Stimulated activated CD8-positive, alpha-beta memory T cell treated with anti-CD3 and anti-CD28 coated beads, Interleukin-4, amount 100 ng/mL, for 4 hours (primary cell): ENCODE measurements at places on chromosomes 11 and 22.

DNA sequence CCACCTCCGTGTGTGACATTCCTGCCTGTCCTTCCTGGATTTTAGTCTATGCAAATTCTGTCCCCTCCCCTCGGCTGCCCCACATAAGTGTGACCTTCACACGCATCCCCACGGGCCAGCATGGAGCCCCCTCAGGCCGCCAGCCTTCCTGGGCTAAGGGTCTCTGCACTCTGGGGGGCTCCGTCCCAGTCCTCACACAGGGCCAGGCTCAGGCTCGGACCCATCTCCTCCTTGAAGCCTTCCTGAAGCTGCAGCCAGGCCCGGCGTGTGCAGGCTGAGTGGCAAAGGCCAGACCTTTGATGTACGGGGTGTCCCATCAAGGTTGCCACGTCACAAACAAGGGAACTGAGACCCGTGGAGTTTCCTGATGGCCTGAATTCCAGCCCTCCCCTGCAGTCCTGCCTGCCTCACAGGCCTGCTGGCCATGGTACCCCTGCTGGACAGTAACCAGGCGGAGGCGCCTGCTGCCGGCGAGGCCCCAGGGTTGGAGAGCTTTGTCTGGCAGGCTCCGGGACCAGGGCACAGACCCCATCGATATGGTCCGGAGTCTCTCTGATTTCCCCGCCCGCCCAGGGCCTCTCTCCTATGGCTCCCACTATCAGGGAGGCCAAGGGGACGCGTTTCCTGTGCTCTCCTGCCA lies 791.7 kb downstream of the BRD1 start:
- DNase-seq = no peak

GRCh38 chr22:25113316-25113721 lies 86.3 kb upstream of the CRYBB3 start:
- DNase-seq = no peak

- DNase-seq = no peak
These were observed 6.5 kb upstream of the GALR3 start for GRCh38 chr22:37816543-37817180.

DNA sequence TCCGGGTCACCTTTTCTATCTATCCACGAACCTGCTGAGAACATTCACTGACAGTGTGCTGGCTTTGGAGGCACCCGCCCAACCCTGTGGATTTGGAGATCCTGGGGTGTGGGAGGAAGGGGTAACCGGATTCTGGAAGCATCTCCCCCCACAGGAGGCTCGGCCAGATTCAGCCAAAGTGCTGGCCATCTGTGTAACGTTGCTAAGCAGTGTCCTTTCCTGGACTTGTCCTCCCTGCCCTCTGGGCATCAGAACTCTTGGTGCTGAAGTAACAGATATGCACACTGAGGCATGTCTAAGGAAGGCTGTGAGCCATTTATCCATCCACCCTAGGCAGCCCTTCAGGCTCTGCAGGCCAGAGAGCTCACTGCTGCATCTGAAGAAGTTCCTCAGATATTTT lies 85.7 kb downstream of the SNX19 start:
- DNase-seq = no peak

DNA sequence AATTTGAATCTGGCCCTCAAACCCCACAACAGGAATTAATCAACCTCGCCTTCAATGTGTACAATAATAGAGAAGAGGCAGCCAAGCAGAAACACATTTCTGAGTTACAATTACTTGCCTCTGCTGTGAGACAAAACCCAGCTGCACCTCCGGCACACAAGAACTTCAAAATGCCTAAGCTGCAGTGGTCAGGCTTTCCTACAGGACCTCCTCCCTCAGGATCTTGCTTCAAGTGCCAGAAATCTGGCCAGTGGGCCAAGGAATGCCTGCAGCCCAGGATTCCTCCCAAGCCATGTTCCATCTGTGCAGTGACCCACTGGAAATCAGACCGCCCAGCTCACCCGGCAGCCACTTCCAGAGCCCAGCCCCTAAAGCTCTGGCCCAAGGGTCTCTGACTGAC lies 3.4 kb upstream of the NDUFC2 start:
- DNase-seq = no peak

DNA sequence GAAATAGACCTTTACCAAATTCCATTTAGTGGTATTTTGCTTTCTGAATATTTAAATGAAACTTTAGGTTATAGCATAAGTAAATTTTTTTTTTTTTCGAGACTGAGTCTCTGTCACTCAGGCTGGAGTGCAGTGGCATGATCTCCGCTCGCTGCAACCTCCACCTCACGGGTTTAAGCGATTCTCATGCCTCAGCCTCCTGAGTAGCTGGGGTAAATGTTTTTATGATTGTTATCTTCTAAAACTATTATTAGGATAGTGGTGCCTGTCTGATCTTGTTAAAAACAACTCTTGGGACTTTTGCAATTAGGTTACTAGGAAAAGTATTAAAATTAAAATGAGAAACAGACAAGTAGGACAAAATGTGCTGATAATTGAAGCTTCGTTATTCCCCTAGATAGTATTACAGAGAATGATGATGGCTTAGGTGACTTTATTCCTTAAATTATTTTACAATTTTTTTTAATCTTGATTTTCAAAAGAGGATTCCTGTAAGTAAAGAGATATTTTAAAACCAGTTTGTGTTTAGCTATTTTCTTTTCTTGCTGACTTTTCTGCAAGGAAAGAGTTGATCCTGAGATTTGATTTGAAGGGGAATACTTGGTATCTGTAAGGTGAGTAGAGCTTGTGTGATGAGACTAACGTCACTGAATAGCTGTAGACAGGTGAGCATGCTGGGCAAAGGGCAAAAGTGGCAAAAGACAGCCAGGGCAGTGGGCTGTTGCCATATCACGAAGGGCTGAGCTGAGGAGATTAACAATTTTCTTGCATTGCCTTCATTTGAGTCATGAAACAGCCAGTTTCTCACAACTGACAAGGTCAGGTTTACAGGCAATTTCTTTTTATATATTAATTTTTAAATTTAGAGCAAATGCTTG lies 20.8 kb downstream of the CRKL start:
- DNase-seq = no peak

DNA sequence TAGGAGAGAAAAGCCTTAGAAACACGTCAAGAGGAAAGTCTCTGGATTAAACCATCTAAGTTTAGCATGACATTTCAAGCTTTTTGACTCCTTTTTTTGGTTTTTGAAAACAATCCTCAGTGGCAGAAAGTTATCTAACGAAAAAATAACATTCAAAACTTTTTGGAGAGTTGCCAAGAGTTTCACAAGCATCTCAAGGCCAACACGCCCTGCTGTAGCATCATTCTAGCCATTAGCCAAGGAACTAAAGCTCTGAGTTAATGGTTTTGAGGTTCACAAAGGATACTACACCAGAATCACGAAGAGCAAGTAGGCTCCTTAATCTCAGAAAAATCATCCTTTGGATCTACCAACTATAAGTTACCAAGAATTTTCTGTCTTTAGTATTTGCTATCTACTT lies 94.8 kb downstream of the PICALM start:
- DNase-seq = no peak
